ENCODE measurements at places on chromosomes 12 and 14. TPM values are rescaled to one million over a fixed set of nuclear protein-coding genes. Genes with fewer than 3 reads are reported as not detected.

DNA sequence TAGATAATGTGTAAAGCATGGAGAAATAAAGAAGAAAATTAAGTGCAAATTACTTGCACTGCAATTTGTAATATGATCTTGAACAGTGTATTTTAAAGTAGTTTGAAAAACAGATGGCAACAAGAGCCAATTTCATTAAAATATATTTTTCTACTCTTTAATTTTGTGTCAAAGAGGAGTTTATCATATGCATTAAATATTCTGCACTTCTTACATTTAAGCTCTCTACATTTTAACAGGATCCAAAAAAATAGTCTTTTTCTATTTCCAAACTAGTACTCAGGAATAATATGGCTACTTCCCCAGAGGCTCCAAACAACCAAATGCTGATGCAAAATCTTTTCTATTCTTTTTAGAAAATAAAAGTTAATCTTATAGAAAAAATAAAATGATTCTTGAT is 1221.5 kb downstream of the FSCB start:
- no peak for DNase-seq
- H3K4me3 ChIP-seq, result no peak overlapping the region
- H3K36me3 ChIP-seq, result no peaks in the 10 kb centered on the region
- no peaks in the 10 kb centered on the region for H3K27me3 ChIP-seq

GRCh38 chr14:49767270-49767570 is 733 bp upstream of the KLHDC2 start:
- no peak for DNase-seq
- H3K4me1 ChIP-seq, result peaks cover 22% of the 10 kb centered on the region
- peak overlapping the region; percentile 98 for H3K27ac ChIP-seq
- peaks cover 9% of the 10 kb centered on the region for H3K36me3 ChIP-seq

GRCh38 chr12:101957252-101957959 is 80.0 kb downstream of the DRAM1 start:
- no peak overlapping the region for H3K4me3 ChIP-seq
- H3K27me3 ChIP-seq, result no peaks in the 10 kb centered on the region
- no peak overlapping the region for H3K27ac ChIP-seq
- H3K4me1 ChIP-seq, result no peaks in the 10 kb centered on the region
- DNase-seq, result no peak

DNA sequence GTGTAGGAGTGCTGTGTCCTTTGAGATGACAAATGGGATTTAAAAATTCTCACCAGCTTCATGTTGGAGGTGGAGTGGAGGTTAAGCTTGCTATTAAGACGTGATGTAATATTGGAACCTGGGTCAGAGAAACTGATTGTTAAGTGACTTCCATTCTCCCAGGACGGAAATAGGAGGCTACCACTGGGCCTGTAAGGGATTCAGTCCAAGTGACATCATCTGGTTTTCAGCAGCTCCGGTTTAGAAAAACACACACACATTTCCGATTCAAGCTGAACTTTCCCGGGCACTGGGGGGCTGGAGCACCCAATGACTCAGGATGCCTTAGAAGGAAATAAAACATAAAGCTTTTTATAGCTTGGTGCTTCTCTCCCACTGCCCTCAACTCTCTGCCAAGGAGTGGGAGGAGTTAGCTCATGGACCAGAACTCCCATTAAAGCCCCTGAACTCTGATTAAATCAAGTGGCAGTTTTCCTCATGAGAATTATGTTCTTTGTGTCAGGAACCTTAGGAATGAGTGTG is 12.4 kb downstream of the CALM1 start:
- no peak overlapping the region for H3K4me3 ChIP-seq
- peak overlapping the region; percentile 59 for H3K27ac ChIP-seq
- peaks cover 36% of the 10 kb centered on the region for H3K36me3 ChIP-seq
- H3K4me1 ChIP-seq, result peaks cover 4% of the 10 kb centered on the region
- no peak for DNase-seq

GRCh38 chr12:112327209-112327938 is 54.9 kb downstream of the HECTD4 start:
- no peak for DNase-seq
- no peaks in the 10 kb centered on the region for H3K36me3 ChIP-seq
- no peak overlapping the region for H3K4me3 ChIP-seq
- H3K27me3 ChIP-seq, result no peaks in the 10 kb centered on the region

DNA sequence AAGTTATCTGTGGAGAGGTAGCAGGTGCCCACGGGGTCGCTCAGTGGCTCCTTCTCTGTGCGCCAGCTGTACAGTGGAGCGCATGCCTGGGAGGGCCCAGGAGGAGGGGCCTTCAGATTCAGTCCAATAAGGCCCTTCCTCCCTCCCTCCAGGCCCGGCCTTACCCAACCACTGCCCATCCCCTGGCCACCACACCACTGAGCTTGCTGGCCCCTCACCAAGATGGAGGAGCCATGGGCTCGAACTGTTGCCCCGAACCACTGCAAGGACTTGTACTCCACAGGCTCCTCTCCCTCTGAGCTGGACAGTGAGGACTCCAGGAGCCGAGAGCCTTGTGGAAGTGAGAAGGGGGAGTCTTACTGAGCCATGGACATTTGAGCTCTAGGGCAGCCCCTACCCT is 9.8 kb downstream of the ITGA5 start:
- no peak overlapping the region for H3K4me3 ChIP-seq
- peaks cover 46% of the 10 kb centered on the region for H3K36me3 ChIP-seq
- DNase-seq, result no peak
- no peaks in the 10 kb centered on the region for H3K27me3 ChIP-seq
- peaks cover 42% of the 10 kb centered on the region for H3K4me1 ChIP-seq

DNA sequence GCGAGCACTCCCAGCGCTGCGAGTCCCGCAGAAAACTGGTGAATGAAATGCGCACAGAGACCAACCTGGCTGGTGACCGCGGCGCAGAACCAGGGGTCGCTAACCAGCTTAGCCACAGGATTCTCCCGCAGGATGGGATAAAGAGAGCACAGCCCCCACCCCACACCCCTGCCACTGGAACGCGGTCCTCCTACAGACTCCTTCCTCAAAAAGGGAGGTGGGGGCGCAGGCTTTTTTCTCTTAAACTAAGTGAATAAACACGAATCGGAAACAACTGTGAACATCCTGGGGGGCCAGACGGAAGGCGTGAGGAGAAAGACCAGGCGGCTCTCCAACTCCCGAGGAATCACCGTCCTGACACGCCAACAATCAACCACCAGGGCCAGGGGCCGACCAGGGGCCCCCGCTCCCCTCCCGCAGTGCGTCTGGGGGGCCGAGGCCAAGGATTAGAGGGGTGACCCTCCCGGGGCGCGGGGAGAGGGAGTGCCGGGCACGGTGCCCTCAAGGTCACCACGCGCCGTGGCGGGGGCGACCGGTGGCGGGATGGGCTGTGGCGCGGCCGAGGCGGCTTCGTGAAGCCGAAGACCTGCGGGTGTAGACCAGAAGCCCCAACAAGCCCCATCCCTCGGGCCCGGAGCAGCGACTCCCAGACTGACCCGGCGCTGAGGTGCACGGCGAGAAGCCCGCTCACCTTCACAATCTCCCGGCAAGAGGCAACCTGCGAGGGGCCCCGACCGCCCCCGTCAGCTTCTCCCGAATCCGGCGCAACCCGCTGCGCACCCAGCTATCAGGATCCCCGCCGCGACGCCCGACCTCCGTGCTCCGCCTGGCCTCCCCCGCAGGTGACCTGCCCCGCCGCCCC is 704 bp downstream of the ATP2B1 start:
- DNase-seq, result peak; percentile 79
- H3K27ac ChIP-seq, result peak overlapping the region; percentile 96
- peaks cover 11% of the 10 kb centered on the region for H3K4me1 ChIP-seq
- no peaks in the 10 kb centered on the region for H3K36me3 ChIP-seq
- peak overlapping the region; percentile 89 for H3K4me3 ChIP-seq

GRCh38 chr12:117113231-117113630 is 14.0 kb upstream of the TESC start:
- no peak for DNase-seq
- H3K36me3 ChIP-seq, result no peaks in the 10 kb centered on the region
- no peak overlapping the region for H3K27ac ChIP-seq
- H3K4me3 ChIP-seq, result no peak overlapping the region
- peaks cover 4% of the 10 kb centered on the region for H3K4me1 ChIP-seq

DNA sequence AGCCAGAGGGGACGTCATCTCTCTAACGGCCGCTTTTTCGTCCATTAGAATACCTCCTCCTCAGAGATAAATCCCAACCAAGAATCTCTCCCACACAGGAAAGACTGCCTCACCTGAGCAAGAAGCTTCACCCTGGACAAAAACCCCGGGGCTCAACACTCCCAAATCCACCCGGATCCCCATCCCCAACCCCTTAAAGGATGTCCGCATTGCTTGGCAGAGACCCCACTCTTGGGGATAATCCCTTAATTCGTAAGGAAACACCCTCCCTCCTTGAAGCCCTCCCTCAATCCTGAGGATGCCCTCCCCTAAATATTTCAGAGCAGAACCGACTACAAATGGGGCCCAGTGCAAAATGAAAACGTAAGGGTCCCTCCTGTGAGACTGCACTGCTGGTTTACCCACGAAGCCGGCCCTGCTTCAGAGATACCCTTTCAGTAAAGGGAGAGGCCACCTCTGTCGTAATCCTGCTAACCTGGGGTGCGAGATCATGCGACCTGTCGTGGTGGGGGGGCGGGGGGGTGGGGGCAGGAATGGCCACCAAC is 655 bp upstream of the DYNLL1 start:
- H3K27ac ChIP-seq, result peak overlapping the region; percentile 90
- no peak for DNase-seq
- no peaks in the 10 kb centered on the region for H3K27me3 ChIP-seq

GRCh38 chr12:111445726-111446581 is 40.2 kb downstream of the SH2B3 start:
- H3K4me3 ChIP-seq, result no peak overlapping the region
- peak overlapping the region; percentile 70 for H3K27ac ChIP-seq
- H3K27me3 ChIP-seq, result no peaks in the 10 kb centered on the region
- H3K36me3 ChIP-seq, result peaks cover 81% of the 10 kb centered on the region
- DNase-seq, result no peak
- peaks cover 75% of the 10 kb centered on the region for H3K4me1 ChIP-seq

- no peak overlapping the region for H3K27ac ChIP-seq
- no peaks in the 10 kb centered on the region for H3K4me1 ChIP-seq
- no peak overlapping the region for H3K4me3 ChIP-seq
- no peaks in the 10 kb centered on the region for H3K36me3 ChIP-seq
- peaks cover 9% of the 10 kb centered on the region for H3K27me3 ChIP-seq
Observed at GRCh38 chr12:52704464-52704863, 1.1 kb upstream of the KRT77 start.

DNA sequence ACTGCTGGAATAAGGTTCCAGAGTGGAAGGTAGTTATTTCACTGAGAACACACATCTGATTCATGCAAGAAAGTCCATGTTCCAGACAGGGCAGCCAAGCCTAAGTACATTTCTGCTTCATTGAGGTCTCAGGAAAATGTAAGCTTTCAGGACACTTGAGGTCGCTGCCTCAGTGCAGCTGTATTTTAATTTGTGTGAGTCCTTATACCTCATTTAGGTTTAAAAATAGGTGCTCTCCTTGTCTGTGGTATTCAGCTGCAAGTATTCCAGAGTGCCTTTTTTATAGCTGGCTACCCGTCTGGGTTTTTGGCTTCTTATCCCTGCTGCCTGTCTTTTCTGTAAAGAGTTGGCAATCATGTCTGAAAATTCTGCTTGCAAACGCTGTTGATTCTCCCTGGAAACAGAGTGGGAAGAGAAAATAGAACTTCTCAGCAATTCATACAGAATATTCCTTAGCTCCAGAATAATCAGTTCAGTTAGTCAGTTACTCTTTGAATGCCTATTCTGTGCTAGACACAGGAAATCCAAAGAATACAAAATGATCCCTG is 45.3 kb upstream of the PLBD1 start:
- no peaks in the 10 kb centered on the region for H3K27me3 ChIP-seq
- no peak for DNase-seq
- no peaks in the 10 kb centered on the region for H3K4me1 ChIP-seq
- H3K27ac ChIP-seq, result no peak overlapping the region

DNA sequence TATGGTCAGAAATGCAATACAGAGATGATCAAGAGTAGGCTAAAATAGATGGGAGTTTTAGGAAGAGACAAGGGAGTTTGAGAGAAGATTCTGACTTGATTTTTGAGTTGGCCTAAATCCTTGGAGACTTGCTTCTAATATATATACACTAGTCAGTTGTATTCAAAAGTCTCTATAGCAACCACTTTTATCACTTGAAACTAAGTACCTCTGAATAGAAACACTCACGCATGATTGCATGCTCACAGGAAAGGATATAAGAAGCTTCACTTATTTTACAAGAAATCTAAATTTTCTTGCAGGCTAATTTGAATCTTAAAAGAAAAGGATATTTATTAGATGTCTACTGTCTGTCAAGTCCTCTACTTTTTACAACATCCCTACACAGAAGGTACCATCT is 316.8 kb downstream of the SNAPC1 start:
- H3K27ac ChIP-seq, result no peak overlapping the region
- no peak overlapping the region for H3K4me3 ChIP-seq
- no peaks in the 10 kb centered on the region for H3K36me3 ChIP-seq
- no peaks in the 10 kb centered on the region for H3K4me1 ChIP-seq
- H3K27me3 ChIP-seq, result no peaks in the 10 kb centered on the region
- no peak for DNase-seq

GRCh38 chr12:77734214-77734883 is 96.3 kb upstream of the NAV3 start:
- no peaks in the 10 kb centered on the region for H3K36me3 ChIP-seq
- no peaks in the 10 kb centered on the region for H3K27me3 ChIP-seq
- no peaks in the 10 kb centered on the region for H3K4me1 ChIP-seq

DNA sequence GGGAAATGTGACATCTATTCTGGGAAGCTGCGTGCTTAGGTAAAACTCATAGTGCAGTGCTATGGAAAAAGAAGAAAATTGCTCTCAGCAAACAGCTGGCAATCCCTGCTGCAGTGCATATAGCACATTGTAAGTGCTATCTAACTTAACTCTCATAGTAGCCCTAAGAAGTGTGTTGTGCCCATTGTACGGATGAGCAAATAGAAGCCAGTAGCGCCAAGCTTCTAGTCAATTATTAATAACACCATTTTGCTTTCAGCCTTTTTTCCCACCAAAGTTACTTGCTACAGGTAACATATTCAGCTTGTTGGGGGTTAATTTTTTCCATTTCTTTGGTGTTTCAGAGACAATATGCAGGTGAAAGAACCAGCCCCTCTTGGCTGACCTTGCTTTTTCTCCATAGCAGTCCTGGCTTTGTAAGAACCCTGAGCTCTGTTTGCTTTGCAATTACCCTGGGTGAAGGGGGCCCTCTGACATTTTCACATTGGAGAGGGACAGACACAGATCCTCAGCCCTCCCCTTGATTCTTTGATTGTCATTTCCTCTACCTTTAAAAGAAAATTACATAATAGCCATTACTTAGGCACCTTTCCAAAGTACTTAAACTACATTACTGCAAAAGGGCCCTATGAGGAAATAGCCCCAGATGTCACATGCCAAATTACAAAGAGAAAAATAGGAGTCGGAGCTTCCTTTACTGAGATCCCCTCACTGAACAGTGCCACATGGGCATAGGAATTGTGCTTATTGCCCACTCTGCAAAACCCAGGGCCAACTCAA is 576.2 kb upstream of the TBX3 start:
- no peak overlapping the region for H3K27ac ChIP-seq
- H3K4me1 ChIP-seq, result peaks cover 3% of the 10 kb centered on the region
- no peak for DNase-seq
- no peaks in the 10 kb centered on the region for H3K27me3 ChIP-seq
- H3K36me3 ChIP-seq, result no peaks in the 10 kb centered on the region
- H3K4me3 ChIP-seq, result no peak overlapping the region

Gene FOXN3
- total RNA-seq, result 103 TPM

Gene C12orf50
- not detected for total RNA-seq

Gene ACSM4
- total RNA-seq, result not detected

Gene KRT85
- not detected for total RNA-seq

Gene GUCY2C
- total RNA-seq, result not detected

Gene KRT6A
- total RNA-seq, result 3.0 TPM

Gene SLC5A8
- 2.8 TPM for total RNA-seq

Gene LRCOL1
- 1.8 TPM for total RNA-seq

Gene CD9
- 445 TPM for total RNA-seq

All from upper lobe of right lung (tissue), 1 donor.